ENCODE measurements at places on chromosomes 3 and 15.

DNA sequence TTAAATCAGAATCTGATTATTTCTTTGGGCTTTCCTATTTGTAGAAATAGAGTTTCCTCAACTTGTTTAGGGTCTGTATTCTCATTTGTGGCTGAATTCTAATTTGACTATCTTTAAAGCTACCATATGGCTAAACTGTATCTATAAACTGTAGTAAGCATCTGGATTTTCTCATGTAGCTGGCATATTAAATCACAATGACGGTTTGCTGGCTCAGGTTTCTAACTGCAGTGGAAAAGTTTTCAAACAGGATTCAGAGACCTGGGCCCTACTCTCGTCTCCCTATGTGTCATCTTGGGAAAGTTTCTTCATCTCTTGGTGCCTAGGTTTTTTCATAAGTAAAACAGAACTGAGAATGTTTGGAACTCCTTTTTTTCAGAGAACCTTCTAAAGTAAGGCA is 68.3 kb downstream of the GALK2 start:
- DNase-seq = no peak

DNA sequence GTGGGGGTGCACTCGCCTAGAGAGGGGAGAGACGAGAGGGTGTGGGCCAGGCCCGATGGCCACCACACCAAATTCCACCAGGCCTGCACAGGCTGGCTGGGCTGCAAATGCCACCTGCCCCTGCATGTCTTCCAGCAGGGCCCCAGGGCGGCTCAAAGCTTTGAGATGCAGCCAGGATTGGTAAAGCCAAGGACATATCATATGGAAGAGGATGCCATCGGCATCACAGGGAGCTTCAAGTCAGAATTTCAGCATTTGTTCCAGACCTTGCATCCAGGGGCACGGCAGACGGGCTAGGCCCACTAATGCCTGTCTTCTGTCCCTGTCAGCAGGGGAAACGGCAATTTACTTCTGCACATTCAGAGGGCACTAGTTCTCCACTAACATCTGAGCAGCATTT is 97.8 kb downstream of the NUP210 start:
- no peak for DNase-seq

- peak; percentile 89 for DNase-seq
Measured at GRCh38 chr15:43903864-43904290, 77.1 kb downstream of the WDR76 start.

- DNase-seq = no peak
Measured at GRCh38 chr3:29164825-29165224, 116.0 kb upstream of the RBMS3 start.

DNA sequence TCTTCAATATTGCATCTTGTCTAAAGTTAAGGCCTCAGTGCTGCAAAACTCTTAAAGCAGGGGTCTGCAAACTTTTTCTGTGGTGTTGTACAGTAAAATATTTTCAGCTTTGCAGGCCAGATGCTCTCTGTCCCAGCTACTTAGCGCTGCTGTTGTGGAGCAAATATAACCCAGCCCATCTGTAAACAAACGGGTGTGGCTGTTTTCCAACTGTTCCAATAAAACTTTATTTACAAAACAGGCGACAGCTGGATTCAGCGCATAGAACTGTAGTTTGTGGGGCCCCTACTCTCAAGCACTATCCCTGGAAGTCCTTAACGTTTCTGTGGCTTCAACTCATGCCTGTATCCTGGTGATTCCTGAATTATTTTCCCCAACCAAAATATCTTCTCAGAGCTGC is 365.0 kb downstream of the FOXP1 start:
- DNase-seq = no peak
